ENCODE measurements at places on chromosomes 16 and 17.

GRCh38 chr16:67349172-67349571, 22.6 kb downstream of the LRRC36 start:
- DNase-seq, result no peak

DNA sequence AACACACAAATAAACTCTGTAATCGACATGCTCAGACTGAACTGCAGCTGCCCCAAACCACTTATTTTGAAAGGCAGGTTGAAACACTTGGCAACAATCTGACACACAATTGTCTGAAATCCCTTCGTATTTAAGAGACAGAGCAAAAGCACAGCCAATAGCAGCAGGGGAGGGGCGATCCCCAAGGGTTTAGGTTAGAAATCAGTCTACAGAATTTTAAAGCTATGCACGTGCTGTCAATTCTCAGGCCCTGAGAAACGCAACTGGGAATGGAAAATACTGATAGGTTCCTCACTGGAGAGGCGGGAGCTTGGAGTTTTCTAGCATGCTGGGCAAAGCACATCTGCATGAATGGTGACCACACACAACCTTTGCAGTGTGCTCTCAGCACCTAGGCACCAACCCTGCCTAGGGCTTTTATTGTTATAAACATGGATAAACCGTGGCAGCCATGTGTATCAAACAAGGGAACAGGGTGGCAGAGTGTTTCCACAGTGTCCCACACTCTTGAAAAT, 168.0 kb downstream of the AATF start:
- no peak for DNase-seq

DNA sequence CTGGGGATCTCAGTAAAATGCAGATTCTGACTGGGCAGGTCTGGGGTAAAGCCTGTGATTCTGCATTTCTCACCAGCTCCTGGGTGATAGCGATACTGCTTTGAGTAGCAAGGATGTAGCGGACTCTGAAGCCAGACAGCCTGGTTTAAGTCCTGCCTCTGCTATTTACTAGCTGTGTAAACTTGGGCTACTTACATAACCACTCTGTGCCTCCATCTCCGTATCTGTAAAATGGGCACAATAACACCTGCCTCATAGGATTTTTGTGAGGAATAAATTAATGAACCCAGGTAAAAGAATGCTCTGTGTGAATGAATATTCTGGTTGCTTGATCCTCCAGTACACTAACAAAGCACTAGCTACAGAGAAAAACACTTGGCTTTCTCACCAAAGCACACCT, 54.4 kb downstream of the TMEM132E start:
- DNase-seq, result no peak

DNA sequence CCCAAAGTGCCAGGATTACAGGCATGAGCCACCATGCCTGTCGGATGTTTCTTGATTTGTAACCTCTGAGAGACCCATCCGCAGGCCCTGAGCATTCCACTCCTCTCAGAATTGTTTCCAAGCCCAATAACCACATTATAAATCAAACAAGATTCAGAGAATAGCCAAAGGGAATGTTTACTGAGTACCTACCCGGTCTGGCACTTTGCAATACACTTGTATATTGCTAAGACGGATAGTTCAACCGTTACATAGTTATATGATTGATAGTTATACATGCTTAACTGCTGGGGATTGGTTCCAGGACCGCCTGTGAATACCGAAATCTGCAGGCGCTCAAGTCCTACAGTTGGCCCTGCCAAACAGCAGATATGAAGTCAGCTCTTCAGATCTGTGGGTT, 3.0 kb upstream of the KAT8 start:
- DNase-seq, result no peak

- DNase-seq, result no peak
Measured at GRCh38 chr17:60372790-60373483, 19.0 kb downstream of the USP32 start.

GRCh38 chr17:36869856-36870719, 67.2 kb upstream of the LHX1 start:
- DNase-seq, result no peak

DNA sequence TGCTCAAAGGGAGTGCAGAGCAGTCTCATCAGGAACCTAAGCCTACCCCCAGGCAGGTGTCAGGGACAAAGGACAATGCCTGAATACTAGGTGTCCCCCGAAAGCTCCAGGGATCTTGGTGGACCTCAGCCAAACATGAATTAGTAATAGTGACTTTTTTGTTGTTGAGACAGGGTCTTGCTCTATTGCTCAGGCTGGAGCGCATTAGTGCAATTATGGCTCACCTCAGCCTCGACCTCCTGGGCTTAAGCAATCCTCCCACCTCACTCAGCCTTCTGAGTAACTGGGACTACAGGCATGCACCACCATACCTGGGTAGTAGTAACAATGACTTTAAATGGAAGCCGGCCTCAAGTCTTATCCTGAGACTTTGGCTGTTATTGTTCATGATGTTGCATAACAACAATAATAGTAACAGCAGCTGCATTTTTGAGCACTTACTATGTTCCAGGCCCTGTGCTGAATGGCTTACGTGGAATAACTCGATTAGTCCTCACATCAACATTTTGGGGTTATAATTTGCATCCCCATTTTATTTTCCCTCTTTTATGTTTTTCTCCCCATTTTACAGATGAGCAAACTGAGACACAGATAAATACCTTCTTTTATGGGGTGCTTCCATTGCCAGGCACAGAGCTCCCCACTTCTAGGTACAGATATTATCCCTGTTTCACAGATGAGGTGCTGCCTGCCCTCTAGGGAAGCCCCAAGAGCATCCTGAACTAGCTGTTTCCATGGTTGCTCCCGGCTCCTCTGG, 19.5 kb downstream of the CNGB1 start:
- DNase-seq, result no peak

- peak; percentile 40 for DNase-seq
Measured at GRCh38 chr16:10988164-10988803, 43.9 kb downstream of the CLEC16A start.

DNA sequence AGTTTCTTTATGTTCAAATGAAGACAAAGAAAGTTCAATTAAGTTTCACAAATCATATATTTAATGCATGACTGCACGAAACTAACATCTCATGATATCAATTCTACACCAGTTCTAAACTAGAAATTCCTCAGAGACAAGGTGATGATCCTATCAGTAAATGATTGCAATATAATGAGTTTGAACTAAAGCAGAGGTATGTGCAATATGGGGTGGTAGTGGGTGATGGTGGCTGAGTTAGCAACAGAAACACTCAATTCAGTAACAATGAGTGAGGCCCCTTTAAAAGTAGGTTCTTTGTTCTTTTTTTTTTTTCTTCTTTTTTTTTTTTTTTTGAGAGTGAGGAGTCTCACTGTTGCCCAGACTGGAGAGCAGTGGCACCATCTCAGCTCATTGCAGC, 1551.7 kb upstream of the GOT2 start:
- DNase-seq, result no peak

- no peak for DNase-seq
Measured at GRCh38 chr16:11278681-11279628, 2.2 kb downstream of the PRM1 start.

- DNase-seq, result no peak
Measured at GRCh38 chr17:27226611-27227230, 67.2 kb upstream of the WSB1 start.

GRCh38 chr16:75497558-75497957, 2.3 kb upstream of the CHST6 start:
- DNase-seq, result no peak

- DNase-seq, result no peak
Measured at GRCh38 chr16:79767421-79768275, 167.1 kb upstream of the MAF start.

DNA sequence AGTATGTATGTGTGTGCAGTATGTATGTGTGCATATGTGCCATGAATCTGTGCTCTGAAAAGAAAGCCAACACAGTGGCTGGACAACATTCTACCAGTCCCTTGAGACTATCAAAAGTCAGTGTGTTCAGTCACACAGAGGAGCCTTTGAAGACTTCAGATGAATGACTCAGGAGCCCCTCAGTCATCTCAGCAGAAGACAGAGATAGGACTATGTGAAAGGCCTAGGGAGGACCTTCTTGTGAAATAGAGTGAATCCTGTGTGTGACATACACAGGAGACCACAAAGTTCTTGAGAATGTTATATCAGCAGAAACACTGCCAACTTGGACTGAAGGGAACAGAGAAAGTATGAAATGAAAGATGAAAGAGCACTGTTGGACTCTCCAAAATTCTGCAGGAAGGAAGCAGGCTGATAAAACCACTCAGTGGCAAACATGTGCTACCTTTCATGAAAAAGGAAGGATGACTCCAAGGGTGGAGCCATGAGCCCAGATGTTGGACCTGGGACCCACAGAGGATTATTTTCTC, 108.4 kb downstream of the METRNL start:
- DNase-seq, result no peak

DNA sequence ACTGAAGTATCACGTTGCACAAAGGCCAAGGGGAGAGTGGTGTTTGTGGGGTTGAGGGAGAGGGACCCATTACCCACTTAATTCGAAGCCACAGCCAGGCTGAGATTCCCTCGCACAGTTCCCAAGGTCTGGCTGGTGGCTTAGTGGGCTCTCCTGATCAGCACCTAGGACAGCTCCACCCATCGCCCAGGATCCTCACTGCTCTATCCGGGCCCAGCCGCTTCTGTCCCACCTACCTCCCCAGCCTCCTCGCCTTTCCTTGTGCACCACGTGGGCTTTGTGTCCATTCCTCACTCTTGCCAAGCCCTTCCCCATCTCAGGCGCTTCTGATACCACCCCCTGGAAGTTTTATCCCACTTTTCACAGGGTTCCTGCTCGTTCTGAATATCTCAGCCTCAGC, 163.5 kb downstream of the CCT6B start:
- DNase-seq, result no peak

DNA sequence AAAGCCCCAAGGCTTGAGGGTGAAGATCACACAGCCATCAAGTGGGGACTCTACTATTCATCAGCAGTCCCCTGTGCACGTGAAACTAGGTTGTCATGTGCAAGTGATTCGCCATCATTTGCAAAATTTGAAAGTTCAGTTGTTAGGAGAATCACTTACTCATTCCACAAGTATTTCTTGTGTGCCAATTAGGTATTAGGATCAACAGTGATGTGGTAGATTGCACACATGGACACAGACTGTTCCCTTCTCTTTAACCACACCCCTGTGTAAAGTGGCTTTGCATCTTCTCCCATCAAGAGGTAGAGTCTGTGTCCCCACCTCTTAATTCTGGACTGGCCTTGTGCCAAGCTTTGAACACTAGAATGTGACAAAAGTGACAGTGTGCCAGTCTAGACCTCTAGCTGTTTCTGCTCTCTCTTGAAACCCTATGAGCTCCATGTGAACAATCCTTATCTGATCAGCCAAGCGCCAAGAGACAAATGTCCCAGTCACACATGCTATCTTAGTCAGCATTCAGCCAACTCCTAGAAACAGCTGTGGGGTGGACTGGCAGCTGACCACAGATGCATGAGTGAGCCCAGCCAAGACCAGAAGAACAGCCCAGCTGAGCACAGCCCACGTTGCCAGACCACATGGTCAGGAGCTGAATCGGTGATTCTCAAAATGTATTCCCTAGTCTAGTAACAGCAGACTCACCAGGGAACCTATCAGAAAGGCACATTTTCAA, 31.5 kb upstream of the SHISA9 start:
- DNase-seq, result no peak

DNA sequence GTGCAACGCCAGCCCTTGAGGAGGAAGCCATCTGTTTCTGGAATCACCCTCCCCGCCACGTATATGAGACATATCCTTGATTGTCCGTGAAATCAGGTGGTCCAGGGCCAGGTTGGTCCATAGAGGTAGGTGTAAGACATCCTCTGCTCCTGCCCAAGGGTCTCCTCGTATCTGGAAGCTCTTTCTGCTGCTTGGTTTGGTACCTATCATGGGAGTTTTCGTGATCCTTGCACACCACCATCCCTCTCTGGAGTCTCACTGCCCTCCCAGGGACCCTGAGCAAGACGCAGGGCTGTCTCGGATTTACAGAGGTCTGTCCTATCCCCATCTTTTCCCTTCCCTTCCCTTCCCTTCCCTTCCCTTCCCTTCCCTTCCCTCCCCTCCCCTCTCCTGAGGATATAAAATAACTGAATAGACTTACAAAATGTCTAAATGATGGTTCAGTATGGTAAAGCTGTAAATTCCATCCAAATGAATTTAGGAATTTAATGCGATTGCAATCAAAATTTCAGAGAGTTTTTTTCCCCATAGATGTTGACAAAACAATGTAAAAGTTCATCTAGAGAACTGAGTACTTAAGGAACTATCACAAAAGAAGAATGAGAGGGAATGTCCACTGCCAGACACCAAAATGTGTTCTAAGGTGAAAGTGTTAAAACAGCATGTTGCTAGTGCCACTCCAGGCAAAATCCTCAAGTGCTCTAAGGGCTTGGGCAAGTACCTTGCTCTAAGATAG, 2.0 kb upstream of the CCDC42 start:
- no peak for DNase-seq

DNA sequence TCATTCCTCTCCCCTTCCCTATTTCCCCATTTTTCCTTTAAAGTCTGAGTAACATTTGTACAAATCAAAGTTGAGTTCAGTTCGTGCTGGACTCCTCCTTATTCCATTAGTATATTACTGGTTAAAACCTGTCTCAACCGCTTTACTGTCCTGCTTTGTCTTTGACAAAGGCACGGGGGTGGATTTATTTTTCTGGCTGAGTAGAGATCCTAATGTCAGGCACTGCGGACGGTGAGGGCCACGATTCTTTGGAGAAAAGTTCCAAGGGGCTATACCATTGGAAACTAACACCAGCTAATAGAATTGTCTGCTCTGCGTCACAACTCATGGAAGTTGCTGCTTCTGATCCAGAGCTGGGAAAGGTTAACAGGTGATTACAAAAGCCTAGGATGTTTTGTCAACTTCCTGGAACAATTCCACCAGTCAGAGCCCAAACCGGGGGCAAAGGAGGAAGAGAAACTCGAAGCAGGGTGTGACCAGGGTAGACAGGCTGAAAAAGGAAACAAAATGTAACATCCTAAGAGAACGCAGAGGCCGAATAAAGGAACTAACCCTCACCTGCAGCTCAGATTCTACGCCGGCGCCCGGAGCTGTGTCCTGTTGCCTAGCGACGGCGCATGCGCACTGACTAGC, 12.4 kb downstream of the TAT start:
- no peak for DNase-seq

GRCh38 chr17:55377671-55378275, 43.9 kb downstream of the MMD start:
- DNase-seq, result no peak

GRCh38 chr16:88390735-88391134, 8.0 kb downstream of the ZNF469 start:
- no peak for DNase-seq

- no peak for DNase-seq
Measured at GRCh38 chr17:19304209-19304608, 58.3 kb downstream of the B9D1 start.

- no peak for DNase-seq
Measured at GRCh38 chr16:29831490-29831889, 11.2 kb downstream of the MVP start.
